ENCODE measurements at places on chromosomes 7 and 10.
A peak's percentile ranks its signal among the peaks of the same experiment; 100 is the strongest.

GRCh38 chr7:117012284-117012683 lies 59.0 kb downstream of the ST7 start:
- no peak for DNase-seq

GRCh38 chr7:113199841-113200240 lies 81.5 kb upstream of the SMIM30 start:
- no peak for DNase-seq

- DNase-seq = no peak
Measured at GRCh38 chr7:112784603-112785002, 5.6 kb downstream of the TMEM168 start.

DNA sequence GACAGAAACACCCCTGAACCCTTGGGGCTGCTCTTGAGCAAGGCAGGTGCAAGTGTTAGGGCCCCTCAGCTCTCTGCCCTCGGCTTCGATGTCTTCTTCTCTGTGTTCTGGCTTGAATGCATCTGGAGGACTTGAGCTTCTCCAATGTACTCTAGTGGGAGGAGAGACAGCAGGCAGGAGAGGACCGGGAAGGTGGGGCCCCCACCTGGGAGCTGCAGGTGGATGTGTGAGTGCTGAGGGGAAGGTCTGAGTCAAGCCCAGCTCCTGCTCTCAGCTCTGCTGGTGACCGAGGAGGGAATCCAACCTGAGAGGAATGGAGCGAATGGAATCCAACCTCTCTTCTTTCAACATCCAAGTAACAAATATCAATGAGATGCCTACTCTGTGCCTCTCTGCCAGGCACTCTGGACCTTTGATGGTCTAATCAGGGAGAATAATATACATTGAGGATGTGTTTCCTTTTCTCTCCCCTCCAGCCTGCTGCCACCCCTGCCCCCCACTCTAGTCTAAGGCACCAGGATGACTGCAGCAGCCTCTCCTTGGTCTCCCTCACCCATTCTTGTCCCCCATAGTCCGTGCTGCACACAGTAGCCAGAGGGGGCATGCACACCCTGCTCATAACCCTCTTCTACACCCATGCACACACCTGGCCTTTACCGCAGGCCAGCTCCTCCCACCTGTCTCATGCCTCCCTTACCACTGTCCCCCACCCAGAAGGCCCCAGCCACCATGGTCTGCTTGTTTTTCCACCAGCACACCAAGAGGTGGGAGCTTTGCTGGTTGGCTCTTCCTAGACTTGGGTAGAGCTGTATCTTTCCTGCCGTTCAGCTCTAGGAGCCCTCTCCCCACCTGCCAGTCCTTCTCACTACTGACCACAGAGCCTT lies 13.6 kb downstream of the TBATA start:
- no peak for DNase-seq

- no peak for DNase-seq
Measured at GRCh38 chr7:53984776-53985175, 557.4 kb upstream of the VSTM2A start.

- no peak for DNase-seq
Measured at GRCh38 chr10:68133523-68133922, 24.2 kb downstream of the MYPN start.

DNA sequence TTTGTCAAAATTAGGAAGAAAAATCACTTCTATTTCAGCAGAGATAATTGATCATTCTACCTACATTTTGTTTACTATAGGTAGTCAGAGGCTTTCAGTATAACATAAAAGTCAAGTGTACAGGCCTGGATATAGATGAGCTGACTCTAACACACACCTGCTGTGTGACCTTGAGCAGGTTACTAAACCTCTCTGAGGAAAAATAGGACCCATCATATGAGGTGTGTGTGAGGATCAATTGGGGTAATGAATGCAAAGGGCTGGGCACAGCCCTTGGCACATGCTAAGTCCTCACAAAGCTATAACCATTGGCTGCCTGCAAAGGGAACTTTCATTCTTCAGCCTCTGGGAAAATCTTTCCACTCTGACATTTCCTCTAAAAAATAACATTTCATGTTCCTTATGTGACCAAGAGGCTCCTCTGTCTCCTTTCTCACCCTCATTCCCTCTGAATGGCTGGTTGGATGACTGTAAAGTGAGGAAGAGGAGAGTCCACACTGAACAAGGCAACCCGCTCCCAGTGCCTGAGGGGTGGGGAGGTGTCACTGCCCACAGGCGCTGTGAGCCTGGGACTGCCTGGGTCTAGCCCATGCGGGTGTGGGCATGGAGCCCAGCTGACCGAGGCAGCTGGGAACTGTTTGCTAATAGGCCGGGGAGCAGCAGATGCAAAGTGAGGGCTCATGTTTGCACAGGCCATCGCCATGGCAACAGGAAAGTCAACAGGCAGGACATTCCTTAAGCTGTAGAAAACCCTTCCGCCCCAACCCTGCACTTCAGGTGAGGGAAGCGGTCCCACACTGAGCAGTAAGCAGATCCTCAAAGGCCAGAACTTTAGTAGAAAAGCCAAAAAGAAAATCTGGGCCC lies 36.8 kb downstream of the MYOF start:
- peak; percentile 59 for DNase-seq

GRCh38 chr7:75789361-75789924 lies 17.4 kb upstream of the CCL26 start:
- no peak for DNase-seq

All from NCI-H187 treated with DMSO at 0.1 percent for 48 hours (cell line).